ENCODE measurements at places on chromosomes 2 and 18.

DNA sequence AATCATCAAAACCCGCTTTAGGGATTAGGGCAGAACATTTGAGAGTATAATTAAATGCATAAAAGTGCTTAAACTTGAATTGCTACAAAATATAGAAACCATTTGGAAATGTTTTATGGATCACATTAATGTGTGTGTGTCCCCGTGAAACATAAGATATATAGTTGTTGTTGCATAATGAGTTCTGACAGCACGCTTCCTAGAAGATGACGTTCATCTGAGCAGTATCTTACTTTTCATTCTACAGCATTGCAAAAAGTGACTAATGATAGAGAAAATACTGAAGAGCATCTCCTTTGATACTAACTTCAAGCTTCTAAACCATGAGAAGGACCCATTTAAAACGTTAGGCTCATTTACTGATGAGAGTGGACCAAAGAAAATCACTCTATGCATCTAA is 63.7 kb downstream of the SLC8A1 start:
- no peak for DNase-seq

DNA sequence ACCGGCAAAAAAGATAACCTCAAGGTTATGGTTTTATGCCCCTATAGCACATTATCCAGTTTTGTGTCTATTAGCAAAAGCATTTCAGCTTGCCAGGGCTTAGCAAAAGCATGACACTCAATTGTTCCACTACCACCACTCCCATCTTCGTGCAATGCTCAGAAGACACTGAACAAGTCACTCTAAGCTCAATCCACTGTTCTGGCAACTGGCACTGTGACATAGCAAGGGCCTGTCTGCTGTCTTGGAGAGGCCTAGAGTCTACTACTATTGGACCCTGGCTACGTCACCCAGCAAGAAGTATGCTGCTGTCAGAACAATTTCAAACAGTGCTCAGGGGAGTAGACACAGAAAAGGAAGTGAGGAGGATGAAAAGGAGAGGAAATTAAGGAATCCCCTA is 103.5 kb upstream of the PPP1CB start:
- no peak for DNase-seq

- DNase-seq = no peak
Measured at GRCh38 chr2:178191004-178191508, 3.3 kb upstream of the OSBPL6 start.

- no peak for DNase-seq
Measured at GRCh38 chr18:41482501-41482900, 472.5 kb upstream of the PIK3C3 start.

DNA sequence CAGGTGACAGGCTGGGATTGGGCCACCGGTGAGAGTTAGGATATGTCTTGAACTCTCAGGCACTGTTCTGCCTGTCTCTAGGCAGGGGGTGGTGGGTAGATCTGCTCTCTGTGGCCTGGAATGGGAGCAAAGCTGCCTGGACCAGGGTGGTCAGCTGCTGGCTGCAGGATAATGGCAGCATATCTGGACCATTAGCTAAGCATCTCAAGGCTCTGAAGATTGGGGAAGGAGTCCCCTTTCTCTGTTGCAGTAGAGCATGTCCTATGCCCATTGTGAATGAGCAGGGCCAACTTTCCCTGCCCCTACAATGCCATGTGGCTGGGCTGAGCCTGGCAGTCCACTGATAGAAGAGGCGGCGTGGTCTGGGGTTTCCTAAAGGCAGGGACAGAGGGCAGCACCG is 34.6 kb downstream of the LOXHD1 start:
- DNase-seq = no peak

GRCh38 chr2:36371928-36372391 is 16.4 kb downstream of the CRIM1 start:
- DNase-seq = no peak

GRCh38 chr2:67502346-67503065 is 105.4 kb downstream of the ETAA1 start:
- DNase-seq = no peak

DNA sequence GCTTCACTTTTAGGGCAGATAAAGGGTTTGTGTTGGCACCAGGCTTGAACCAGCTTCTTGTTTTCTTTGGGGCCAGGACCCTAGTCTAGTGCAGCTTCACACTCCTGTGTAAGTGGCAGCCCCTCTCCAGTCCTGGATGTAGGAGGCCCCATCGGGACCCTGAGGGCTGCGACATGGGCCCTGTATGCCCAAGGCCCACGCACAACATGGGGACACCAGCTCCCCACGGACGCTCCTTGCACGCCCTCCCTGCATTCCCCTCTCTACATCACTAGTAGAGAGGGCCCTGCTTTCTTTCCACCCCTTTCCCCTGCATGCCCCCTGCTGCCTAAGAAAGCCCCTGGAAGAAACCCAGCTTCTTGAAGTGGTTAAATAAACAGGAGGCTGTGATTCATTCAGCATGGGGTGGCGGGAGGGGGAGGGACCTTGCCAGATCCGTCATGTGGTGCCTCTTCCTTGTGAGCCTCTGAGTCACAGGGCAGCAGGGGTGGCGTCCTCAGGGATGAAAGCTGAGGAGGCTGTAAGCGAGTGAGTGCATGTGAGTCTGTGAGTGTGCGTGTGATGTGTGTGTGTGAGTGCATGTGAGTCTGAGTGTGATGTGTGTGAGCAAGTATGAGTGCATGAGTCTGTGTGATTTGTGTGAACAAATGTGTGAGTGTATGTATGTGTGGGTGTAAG is 42.5 kb downstream of the COPS8 start:
- DNase-seq = peak; percentile 38

DNA sequence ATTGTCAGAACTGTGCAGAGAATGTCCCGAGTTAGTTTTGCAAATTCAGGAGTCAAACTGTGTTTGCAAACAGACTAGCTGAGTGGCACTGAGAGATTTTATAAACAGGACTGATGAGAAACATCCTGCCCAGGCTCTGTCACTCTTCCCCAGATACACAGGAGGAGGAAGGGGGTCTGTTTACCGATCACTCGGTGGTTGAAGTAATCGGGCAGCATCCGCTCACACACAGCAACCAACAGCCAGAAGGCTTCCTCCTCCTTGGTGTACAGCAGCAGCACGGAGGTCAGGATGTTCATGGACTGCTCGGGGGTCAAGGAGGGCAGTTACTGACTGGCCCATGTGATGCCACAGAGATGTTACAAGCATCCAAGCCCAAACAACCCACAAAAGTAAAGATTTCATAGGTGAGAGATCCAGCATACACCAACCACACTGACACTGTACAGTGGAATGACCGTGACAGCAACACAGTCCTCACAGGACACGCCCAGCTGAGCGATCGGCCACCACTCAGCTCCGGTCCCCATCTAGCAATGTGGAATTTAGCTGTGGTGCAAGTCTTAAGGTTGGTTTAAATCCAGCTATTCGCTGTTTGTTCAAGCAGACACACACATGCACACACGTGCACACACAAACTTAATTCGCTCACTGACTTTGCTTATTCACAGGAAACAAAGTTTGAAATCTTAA is 30.1 kb downstream of the RPL31 start:
- DNase-seq = no peak

- no peak for DNase-seq
Measured at GRCh38 chr18:55012008-55012407, 52.7 kb upstream of the CCDC68 start.

- no peak for DNase-seq
Measured at GRCh38 chr2:8486141-8486540, 195.7 kb upstream of the ID2 start.

DNA sequence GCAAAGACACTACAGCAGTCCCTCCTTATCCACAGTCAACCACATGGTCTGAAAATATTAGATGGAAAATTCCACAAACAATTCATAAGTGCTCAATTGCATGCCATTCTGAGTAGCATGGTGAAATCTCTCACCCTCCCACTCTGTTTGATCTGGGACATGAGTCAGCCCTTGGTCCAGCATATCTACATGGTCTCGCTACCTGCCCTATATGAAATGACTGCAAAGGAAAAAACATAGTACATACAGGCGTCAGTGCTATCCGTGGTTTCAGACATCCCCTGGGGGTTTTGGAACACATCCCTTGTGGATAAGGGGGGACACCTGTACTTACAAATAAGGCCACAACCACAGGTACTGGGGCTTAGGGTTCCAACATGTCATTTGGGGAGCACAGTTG is 73.7 kb downstream of the CABLES1 start:
- DNase-seq = no peak

- no peak for DNase-seq
Measured at GRCh38 chr2:118118479-118118878, 30.2 kb downstream of the INSIG2 start.

DNA sequence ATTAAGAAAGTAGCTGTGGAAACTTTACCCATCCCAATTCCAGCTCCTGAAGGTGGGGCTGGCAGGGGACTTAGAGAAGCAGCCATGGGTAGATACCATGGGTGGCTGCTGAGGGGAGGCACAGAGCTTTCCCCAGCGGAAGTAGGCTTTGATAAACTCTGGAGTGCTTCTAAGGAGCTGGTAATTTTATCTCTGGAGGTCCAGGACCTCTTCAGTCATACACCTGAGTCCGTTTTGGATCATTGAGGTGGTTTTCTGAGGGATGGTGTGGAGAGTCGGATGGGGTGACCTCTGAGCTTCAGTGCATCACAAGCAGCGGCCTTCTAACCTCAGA is 36.7 kb upstream of the BMP10 start:
- DNase-seq = no peak

- DNase-seq = peak; percentile 27
Measured at GRCh38 chr2:238170386-238171071, 11.8 kb downstream of the ERFE start.

GRCh38 chr18:8754995-8755960 is 49.9 kb downstream of the MTCL1 start:
- DNase-seq = no peak

DNA sequence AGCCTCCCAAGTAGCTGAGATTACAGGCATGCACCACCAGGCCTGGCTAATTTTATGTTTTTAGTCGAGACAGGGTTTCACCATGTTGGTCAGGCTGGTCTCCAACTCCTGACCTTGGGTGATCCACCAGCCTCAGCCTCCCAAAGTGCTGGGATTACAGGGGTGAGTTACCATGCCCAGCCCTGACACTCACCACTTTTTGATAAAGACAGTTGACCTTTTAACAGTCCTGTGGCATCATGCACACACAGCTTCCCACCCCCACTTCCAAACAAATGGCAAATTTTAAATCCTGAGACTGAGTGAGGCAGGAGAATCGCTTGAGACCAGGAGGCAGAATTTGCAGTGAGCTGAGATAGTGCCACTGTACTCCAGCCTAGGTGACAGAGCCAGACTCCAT is 6.2 kb upstream of the DNAJB2 start:
- no peak for DNase-seq
